T1000 (cell line): ENCODE measurements at places on chromosomes 6 and 20.

DNA sequence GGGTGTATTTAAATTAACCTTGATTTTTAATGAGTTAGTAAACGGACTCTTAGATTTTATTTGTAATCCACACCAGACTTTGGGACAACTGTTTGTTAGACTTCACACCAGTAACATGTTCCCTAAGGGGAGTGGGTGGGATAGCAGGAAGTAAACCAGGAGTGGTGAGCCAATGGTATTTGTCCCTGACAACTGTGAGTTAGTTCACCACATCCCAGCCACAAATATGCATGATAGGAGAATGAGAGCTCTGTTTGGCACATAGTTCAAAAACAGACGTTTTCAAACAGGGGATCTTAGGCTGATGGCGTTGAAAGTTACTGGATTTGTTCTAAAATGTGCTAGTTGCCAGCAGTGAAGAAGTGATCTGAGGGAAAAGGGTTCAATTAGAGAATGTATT, 18.7 kb upstream of the COL10A1 start:
- no peak for DNase-seq

- no peak for DNase-seq
These were observed 641 bp downstream of the TEAD3 start for GRCh38 chr6:35496036-35496840.

DNA sequence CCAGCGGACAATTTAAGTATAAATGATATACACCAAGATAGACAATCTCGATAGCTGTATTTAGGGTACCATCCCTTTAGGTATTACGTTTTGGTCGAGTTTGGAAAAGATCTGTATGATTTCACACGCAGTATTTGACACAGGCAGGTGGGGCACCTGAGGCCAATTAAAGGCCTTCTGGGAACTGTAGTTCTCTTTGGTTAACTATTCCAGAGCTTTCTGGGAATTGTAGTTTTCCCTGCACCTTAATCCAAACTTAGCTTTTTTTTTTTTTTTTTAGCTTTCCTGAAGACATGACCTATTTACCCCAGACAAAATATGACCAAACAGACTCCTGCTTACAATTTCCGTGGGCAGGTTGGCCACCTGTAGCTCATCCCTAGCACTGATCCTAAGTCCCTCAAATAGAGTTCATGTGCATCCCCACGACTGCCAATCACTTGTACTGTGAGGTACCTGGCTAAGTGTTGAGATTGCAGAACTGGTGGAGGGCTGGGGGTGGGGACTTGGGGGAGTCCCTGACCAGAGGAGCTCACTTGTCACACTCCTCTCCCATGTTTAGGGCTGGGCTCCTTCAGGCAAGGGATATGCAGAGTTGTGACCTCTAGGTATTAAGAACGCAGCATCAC, 999 bp upstream of the EHMT2 start:
- no peak for DNase-seq

DNA sequence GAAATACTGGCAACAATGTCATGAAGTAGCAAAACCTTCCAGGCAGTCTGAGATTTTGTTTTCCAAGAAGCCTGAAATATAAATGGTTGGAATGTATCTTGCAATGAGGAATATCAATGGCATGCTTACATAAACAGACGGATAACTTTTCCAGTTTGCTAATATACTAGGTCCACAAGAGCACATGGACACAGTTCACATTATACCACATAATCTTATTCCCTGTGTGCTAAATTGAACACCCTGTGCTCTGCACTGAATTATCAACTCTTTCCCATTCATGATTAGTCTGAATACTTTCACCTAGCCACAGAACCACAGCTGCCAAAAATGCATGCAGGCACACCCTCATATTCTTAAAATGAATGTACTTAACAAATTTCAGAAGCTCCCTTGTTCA, 274.3 kb downstream of the COL12A1 start:
- DNase-seq: no peak

DNA sequence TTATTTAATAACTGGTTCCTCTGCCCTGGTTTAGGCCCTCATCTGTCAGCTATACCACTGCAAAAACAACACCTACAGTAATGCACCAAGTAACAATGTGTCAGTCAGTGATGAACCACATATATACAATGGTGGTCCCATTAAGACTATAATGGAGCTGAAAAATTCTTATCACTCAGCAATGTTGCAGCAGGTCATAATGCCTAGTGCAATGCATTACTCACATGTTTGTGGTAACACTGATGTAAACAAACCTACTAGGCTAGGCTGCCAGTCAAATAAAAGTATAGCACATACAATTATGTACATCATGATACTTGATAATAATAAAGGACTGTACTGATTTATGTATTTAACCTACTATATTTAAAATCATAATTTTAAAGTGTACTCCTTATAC, 31.3 kb downstream of the RARS2 start:
- DNase-seq: no peak
